ENCODE measurements at places on chromosomes 5 and 9.

GRCh38 chr9:79707589-79707988 lies 135.8 kb downstream of the TLE4 start:
- no peak for DNase-seq

- DNase-seq: no peak
Measured at GRCh38 chr5:96157077-96157780, 195.6 kb upstream of the ELL2 start.

DNA sequence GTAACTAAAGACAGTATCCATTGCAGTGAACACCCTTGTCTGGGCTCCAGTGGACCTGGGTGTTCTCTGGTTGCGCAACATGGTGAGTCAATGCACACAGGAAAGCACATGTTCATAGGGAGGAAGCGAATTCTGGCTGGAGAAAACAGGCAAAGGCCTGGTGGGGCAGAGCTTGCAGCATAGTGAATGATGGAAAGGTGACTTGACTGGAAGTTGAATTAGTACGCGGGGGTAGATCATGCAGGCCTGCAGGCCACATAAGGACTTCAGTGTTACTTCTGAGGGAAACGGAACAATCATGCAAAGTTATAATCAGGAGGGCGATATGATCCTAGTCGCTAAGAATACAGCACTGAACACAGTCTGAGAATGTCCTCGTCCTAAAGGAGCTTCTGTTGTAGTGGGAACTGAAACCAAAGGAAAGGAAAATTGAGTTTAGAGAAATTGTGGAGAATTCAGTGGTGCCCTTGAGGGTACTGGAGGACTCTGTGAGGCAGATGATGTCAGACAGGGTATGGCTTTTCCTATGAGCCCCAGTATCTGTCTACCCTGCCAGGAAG lies 71.9 kb upstream of the RANBP3L start:
- DNase-seq: no peak

- no peak for DNase-seq
Measured at GRCh38 chr5:78275998-78276543, 18.4 kb downstream of the AP3B1 start.

DNA sequence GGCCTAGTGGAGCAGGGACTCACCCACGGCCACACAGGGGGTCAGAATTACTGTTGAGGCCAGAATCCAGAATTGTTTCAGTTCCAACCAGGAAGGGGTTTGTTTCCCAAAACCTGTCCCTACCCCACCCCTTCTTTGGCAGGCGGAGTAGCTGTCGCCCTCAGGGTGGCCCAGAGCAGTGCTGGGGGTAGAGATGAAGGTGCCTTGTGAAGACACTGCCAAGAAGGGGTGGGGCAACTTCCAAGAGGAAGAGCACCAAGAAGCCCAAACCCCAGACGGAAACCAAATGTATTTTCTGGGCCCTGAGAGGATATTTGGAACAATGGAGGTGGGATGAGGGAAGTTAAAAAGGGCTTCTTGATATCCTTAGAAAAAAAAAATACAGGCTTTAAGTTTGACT lies 11.4 kb upstream of the NDST1 start:
- no peak for DNase-seq

DNA sequence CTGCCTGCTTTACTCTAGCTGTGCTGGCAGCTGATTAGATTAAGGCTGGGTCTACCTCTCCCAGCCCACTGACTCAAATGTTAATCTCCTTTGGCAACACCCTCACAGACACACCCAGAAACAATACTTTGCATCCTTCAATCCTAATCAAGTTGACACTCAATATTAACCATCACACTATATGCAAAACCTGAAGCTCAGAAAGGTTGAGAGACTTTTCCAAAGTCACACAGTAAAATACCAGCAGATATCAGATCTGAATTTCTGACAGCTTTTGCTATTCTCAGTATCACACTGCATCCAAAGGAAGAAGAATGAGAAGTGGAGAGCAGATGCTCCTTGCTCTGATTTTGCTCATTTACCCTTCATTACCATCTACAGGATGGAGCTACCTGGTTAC lies 114.9 kb upstream of the RANBP3L start:
- DNase-seq: no peak

GRCh38 chr9:136295542-136296433 lies 8.1 kb downstream of the CCDC187 start:
- DNase-seq: no peak

GRCh38 chr5:52743529-52743928 lies 44.2 kb upstream of the ITGA1 start:
- no peak for DNase-seq

- DNase-seq: no peak
Measured at GRCh38 chr9:70406434-70406862, 8.0 kb downstream of the KLF9 start.

DNA sequence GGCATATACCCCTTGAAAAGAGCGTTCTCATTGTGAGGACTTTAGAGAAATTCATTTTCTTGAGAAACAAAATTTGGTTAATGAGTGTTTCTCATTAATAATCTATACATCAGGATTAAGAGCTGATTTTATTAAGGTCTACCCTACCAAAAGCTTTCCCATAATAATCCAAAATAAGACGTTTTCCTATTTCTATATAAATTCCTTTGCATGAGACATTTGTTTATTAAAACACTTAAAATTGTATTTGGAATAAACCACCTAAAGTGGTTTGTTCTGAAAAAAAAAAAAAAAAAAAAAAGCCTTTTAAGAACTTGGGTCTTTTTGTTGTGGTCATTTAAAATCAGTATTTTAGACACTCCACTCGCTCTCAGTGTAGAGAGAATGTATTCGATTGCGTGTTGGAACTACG lies 695 bp upstream of the TMOD1 start:
- no peak for DNase-seq

GRCh38 chr5:74375271-74375670 lies 265.3 kb downstream of the ENC1 start:
- DNase-seq: no peak

DNA sequence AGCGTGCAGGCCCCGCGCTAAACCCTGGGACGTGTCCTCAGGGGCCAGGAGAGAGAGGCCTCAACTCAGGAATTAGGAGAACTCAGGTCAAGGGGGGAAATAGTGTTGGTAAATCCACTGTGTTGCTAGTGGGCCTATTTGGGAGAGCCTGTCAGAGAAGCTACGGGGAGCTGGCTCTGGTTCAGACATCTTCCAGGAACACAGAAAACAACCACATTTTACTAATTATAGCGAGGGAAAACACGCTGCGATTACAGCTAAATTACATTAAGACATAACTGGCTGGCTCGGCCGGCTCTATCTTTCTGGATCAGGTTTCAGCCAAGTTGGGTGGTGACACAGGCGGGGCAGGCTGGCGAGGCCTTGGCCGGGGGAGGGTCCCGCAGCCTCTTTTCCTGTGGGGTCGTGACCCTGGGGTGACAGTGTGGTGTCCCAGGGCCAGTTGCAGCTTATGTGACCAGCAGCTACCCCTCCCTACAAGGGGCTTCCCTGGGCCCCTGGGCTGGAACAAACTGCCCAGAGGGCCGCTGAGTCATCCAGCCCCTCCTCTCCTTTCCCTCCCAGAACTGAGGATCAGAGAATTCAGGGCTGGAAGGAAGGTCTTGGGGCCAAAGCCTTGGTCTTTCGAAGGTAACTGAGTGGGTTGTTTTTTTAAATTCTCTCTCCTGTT lies 75.1 kb downstream of the FGF18 start:
- no peak for DNase-seq

GRCh38 chr5:125484272-125484741 lies 737.9 kb upstream of the ZNF608 start:
- no peak for DNase-seq

DNA sequence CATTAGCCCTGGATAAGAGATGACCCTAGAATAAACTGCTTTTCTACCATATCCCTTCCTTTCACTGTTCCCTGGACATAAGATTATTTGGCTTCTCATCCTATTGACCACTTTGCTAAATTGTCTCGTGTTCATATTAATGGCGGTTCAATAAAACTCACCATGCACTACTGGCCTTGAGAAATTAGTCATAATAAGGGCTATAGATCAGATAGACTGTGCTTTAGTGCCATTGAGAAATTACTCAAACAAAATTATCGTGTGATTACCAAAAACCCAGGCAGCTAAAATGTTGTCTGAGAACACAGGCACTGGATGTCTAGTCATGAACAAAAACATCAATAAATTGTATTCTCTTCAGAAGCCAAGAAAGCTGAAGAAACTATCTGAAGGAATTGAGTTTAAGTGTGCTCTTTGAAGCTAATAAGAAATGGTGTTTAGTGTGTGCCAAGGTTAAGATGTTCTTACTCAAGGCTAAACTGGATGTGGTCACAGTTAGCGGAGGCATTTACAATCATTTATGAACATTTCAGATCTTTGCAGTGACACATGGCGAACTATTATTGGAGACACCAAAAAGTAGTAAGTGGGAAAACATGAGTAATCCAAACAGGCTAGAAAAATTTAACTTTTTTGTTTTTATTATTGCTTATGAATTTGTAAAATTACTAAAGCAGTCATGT lies 460.4 kb upstream of the RORB start:
- no peak for DNase-seq

GRCh38 chr5:24632353-24632752 lies 12.4 kb downstream of the CDH10 start:
- no peak for DNase-seq

DNA sequence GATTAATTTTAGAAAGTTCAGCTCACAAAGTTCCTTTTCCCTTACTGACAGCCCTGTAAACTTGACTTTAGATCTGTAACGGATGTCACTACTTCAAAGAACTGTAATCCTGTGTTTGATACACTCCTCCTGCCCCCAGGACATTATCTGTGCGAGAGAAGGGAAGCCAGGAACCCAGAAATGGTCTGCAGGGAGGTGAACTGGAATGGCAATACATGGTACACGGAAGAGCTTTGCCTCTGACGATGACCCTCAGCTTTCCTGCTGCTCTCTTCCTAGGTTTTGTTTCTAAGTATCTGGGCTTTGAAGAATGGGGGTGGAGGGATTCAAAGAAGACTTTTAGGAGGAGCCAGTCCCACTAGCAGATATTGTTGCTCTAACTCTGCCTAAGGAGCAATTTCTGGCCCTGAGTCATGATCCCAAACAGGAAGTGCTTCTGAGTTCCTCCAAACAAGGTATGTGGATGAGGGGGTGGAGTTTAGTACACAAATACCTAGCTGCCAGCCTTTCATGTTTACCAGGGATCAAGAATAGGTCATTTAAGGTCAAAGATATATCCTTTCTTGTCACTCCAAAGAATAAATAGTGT lies 43.4 kb upstream of the TMC1 start:
- no peak for DNase-seq

- no peak for DNase-seq
Measured at GRCh38 chr5:143583409-143583808, 179.9 kb upstream of the NR3C1 start.

All from stimulated activated CD4-positive, alpha-beta T cell treated with anti-CD3 and anti-CD28 coated beads, Interleukin-1b, Interleukin-23, amount 100 ng/mL, for 24 hours (primary cell).